ENCODE measurements at places on chromosomes 2 and 18. TPM values are rescaled to one million over a fixed set of nuclear protein-coding genes. Genes with fewer than 3 reads are reported as not detected.

GRCh38 chr2:211598238-211598637 lies 940.4 kb downstream of the ERBB4 start:
- no peaks in the 10 kb centered on the region for H3K27me3 ChIP-seq
- DNase-seq = no peak
- no peak overlapping the region for H3K27ac ChIP-seq

DNA sequence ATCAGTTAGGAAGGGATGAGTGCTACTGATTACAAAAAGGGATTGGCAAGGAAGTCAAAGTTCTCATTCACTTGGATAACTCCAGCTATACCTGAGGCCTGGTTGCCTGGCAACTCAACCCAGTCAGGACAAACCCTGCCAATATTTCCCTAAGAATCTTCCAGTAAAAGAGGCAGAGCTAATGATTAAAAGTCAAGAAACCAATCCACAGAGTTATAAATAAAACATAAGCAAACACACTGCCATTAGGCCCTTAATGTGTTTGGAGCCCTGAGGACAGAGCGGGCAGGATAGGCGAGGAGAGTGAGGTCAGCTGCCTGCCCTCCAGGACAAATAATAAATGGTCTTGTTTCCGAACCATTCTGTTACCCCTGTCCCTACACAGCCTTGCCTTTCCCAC lies 215.6 kb upstream of the NABP1 start:
- H3K27ac ChIP-seq = no peak overlapping the region
- H3K4me3 ChIP-seq = no peak overlapping the region
- no peak for DNase-seq

DNA sequence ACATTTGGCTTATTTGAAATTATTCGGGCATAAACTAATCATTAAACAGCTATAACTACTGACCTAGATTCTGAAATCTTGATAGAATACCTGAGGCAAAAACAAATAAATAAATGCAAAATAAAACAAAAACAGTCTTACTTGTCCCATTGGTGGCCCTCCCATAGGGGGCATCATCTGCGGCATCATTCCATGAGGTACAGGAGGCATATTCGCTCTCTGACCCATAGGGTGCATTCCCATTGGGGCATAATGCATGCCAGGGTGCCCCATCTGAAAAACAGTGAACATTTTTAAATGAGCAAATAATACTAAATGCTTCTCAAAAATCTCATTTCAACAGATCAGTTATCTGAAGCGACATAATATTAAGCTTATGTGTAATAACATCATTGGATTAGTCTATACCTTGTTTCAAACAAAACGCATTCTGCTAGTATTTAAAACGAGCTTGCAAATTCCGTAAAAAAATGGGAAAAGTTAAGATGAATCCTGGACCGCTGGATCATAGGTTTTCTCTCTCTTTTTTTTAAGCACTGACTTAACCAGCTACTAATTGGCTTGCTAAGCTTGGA lies 1.3 kb downstream of the PRPF40A start:
- H3K27me3 ChIP-seq = no peaks in the 10 kb centered on the region
- H3K36me3 ChIP-seq = peaks cover 65% of the 10 kb centered on the region
- peak overlapping the region; percentile 92 for H3K27ac ChIP-seq
- DNase-seq = peak; percentile 33

- no peak for DNase-seq
- H3K36me3 ChIP-seq = no peaks in the 10 kb centered on the region
- H3K27me3 ChIP-seq = no peaks in the 10 kb centered on the region
- H3K27ac ChIP-seq = no peak overlapping the region
- H3K4me3 ChIP-seq = no peak overlapping the region
Observed at GRCh38 chr18:73414598-73414997, 546.8 kb upstream of the NETO1 start.

DNA sequence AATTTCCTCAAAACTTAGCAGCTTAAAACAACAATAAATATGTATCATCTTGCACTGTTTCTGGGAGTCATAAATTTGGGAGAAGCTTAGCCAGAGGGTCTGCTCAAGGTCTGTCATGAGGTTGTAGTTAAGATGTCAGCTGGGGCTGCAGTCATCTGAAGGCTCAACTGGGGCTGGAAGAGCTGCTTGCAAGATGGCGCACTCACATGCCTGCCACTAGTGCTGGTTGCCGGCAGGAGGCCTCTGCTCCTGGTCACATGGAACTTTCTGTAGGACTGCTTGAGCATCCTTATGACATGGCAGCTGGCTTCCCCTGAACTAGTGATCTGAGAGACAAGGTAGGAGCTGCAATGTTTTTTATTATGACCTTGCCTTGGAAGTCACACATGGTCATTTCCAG lies 215.5 kb upstream of the HAAO start:
- peaks cover 1% of the 10 kb centered on the region for H3K4me1 ChIP-seq
- H3K4me3 ChIP-seq = no peak overlapping the region
- no peak overlapping the region for H3K27ac ChIP-seq
- no peak for DNase-seq
- no peaks in the 10 kb centered on the region for H3K27me3 ChIP-seq

DNA sequence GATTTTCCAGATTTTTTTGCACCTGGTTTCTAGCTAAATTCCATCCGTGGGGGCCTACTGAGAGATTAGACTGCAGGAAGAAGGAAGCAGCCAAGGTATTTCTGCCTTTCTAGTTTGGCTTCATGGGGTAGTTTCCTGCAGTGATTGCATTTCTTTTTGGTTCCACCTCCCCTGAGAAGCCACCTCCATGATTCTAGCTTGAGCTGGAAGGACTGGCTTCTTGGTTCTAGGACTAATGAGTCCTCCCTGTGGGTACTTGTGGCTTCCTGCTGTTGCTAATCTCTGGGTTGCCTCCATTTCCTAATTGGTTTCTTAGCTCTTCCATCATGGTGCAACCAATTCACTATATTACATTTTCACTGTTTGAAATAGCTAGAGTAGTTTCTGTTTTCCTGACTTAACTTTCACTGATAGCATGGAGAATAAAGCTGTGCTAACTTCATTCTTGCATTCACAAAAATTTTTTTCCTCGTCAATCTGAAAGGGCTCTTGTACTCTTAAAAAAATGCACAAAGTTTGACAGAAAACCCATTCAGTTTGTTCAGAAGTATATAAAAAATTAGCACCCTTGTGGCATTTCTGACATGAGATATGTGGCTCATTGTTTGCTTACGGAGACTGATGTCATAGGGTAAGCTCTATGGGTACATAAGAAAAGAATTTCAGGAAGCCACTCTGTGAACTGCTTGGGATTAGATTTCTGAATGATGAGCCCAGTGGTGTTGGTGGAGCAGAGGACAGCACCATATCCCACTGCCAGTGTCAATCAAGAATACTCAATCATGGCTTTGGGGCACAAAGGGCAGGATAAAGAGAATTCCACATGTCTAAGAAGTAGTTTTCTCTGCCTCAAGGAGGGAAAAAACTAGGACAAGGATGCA lies 242.8 kb upstream of the RBMS1 start:
- H3K27me3 ChIP-seq = peaks cover 4% of the 10 kb centered on the region
- H3K27ac ChIP-seq = no peak overlapping the region
- no peaks in the 10 kb centered on the region for H3K36me3 ChIP-seq
- H3K4me1 ChIP-seq = no peaks in the 10 kb centered on the region
- no peak overlapping the region for H3K4me3 ChIP-seq
- no peak for DNase-seq

DNA sequence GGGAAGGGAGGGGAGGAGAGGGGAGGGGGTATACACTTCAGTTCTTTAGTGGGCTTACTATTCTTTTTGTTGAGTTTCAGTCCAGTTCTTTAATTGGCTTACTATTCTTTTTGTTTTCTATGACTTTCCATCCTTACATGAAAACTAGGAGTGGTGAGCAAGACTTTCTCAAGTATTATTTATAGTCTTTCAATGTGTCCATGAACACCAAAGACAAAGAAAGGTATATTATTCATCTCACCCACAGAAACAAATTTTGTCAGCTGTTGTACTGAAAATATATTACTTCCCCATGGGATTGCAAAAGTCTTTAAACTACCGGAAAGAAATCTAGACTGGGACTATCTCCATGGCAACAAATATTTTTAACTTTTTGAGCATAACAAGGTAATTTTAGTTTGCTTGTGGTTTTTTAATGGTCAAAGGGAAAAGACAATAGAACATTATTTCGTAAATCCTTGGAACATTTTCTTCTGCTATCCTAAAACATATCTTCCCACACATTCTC lies 17.6 kb downstream of the ADAM17 start:
- no peaks in the 10 kb centered on the region for H3K27me3 ChIP-seq
- H3K4me1 ChIP-seq = peaks cover 15% of the 10 kb centered on the region
- no peak overlapping the region for H3K27ac ChIP-seq
- DNase-seq = no peak
- no peak overlapping the region for H3K4me3 ChIP-seq
- peaks cover 25% of the 10 kb centered on the region for H3K36me3 ChIP-seq

GRCh38 chr2:207264310-207264709 lies 98.6 kb upstream of the KLF7 start:
- H3K4me1 ChIP-seq = no peaks in the 10 kb centered on the region
- no peak overlapping the region for H3K27ac ChIP-seq
- no peaks in the 10 kb centered on the region for H3K36me3 ChIP-seq

GRCh38 chr2:231037202-231037730 lies at the start of gene C2orf72:
TSS of gene C2orf72 (plus strand) at chr2:231037523. CDS start at chr2:231037566, 43 bp downstream.
- peak within 1 kb of the TSS; percentile 8 for H3K4me3 ChIP-seq
- H3K36me3 ChIP-seq = no peaks in the 10 kb centered on the region
- DNase-seq = no peak
- peaks cover 79% of the 10 kb centered on the region for H3K27me3 ChIP-seq
- H3K27ac ChIP-seq = no peak within 1 kb of the TSS

- H3K27ac ChIP-seq = no peak overlapping the region
- peaks cover 12% of the 10 kb centered on the region for H3K4me1 ChIP-seq
- no peaks in the 10 kb centered on the region for H3K36me3 ChIP-seq
- DNase-seq = no peak
- H3K27me3 ChIP-seq = peaks cover 43% of the 10 kb centered on the region
Observed at GRCh38 chr2:106581328-106581727, 94.2 kb downstream of the CD8B2 start.

The MEP1B gene
- total RNA-seq = 0.13 TPM

The SIX3 gene
- 0.08 TPM for total RNA-seq

The RBKS gene
- total RNA-seq = 2.2 TPM

All from activated CD4-positive, alpha-beta memory T cell treated with anti-CD3 and anti-CD28 coated beads, Interleukin-2, amount 10 ng/mL, durations not matched to agents 7 days and 5 days (primary cell).